CD4-positive, alpha-beta T cell treated with Interleukin-1 beta for 1 hour (primary cell): ENCODE measurements at places on chromosomes 6 and 20.

- no peak for DNase-seq
These were observed 58.5 kb downstream of the GRM1 start for GRCh38 chr6:146087386-146087785.

- DNase-seq = no peak
These were observed 40.6 kb downstream of the BPIFB4 start for GRCh38 chr20:33119725-33120720.

DNA sequence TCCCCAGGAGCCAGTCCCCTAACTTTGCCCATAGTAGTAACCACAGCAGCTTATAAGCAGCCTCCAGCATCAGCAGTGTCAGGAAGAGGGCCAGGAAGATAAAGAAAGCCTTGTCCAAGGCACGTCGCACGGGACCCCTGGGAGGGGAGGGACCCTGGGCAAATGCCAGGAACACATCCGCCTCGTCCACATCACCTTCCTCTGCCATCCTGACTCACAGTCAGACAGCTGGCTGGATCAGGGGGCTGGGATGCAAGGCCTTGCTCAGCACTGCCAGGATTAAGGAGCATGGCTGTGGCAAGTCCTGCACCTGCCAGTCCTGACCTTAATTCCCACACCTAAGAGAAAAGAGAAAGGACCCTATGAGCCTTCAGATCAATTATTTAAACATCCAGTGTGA is 11.5 kb upstream of the ZBTB22 start:
- DNase-seq = no peak

DNA sequence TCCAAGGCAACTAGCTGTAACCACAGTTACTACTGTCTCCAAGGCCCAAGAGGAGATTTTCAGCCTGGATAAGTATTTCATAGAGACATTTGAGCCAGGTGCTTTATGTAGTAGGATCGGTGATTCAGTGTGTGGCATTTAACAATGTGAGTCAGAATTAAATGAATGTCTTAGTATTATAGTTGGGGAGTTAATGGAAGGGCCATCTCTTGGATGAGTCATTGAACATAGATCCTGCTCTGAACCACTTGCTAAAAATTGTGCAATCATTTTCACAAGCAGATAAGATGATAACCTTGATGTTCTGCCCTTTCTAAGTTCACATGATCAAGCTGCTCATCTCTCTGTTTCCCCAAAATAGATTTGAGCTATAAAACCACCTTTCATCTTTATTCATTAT is 668.9 kb upstream of the CITED2 start:
- no peak for DNase-seq

GRCh38 chr6:87738000-87738399 is 36.0 kb upstream of the AKIRIN2 start:
- DNase-seq = no peak

GRCh38 chr6:20110478-20110877 is 101.8 kb downstream of the MBOAT1 start:
- no peak for DNase-seq

- DNase-seq = no peak
These were observed 33.7 kb upstream of the TENT5A start for GRCh38 chr6:81786150-81786549.

DNA sequence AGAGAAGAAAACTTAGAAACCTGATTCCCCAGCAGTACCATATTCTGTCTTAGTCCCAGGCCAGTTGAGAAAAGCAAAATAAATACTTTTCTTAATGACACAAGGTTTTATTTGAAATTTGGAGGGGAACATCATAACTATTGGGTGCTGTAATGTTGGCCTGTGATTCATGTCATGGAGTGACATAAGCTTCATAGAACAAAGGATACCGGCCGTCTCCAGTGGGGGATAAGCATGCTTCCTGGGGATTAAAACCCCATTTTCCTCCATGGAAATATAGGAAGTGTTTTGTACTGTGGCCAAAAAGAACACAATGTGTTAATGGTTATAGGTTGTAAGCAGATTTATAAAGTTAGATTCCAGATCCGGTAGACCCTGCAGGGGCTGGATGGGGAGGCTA is 18.0 kb downstream of the MTHFD1L start:
- DNase-seq = no peak

GRCh38 chr20:41176711-41177552 is 39.6 kb downstream of the PLCG1 start:
- no peak for DNase-seq

GRCh38 chr20:40687384-40688128 is 1.5 kb downstream of the MAFB start:
- DNase-seq = no peak

DNA sequence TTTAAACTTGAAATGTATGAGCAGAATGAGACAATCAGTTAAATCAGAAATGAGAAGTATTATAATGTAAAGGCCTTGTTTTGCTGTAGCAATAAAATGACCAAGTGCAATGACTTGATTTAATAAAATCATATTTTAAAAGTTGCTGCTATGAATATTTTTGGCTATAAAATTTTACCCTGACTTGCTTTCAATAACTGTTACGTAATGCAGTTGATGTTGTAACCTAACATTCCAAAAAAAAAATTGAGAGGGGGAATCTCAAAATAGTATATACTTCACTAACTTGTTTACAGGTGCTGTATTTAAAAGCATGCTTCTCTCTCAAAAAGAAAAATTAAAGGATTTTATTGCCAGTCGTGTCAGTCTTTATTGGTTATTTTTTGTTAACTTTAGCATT is 71.6 kb upstream of the ADGRF4 start:
- DNase-seq = no peak
